ENCODE measurements at places on chromosomes 5 and 9.

DNA sequence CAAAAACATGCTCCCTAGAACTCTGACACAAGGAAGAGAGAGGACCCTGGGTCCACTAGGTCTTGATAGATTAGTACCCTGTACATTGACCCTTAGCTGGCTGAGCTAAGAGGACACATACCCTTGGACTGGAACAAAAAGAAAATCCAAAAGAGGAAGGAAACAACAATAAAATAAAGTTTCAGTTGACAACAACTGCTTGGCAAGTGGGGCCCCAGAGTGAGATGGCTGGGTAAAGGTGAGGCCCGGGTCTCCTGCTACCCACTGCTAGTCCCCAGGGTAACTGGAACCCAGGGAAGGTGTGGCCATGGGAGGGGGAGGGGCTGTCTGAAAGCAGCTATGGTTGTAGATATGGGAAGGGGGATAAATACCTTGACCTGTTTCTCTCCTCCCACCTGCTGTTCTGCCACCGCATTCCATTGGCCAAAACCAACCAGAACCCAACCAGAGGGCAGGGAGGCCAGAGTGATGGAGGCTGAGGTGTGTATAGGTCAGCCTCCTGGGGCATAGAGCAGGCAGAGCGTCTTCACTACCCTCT, 11.7 kb downstream of the TAL2 start:
- DNase-seq, result no peak

DNA sequence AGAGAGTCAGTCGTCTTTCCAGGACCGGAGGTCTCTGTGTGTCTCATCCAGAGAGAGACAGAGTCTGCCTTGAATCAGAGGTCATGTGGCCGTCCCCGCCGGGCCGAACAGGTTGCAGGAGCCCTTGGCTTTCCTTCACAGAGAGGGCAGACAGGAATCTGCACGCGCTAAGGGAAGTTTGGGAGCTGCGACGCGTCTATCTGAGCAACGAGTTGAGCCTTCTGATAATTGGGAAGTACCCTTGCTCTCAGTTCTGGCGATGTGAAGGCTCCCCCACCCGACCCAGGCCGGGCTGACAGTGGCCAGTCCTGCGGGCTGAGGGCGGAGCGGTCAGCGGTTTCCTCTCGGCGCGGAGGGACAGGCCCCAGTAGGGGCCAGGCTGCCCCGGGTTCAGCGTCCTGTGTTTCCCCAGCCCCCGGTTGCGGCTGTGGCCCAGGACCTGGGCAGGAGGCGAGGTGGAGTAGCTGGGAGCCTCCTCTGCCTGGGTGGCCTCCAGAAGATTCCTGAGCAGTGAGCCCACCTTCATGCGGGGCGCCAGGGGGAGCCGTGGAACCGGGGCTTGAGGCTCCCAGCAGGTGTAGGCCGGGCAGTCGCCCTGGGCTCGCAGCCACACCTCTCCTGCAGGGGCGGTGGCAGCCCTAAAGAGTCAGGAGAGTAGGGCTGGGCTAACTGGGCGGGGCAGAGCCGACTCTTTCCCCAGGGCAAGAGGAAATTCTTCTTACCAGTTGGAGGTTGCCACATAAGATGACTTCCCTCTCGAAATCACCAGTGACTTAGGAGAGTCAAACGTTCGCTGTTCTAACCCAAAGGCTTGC, 13.9 kb downstream of the NR2F1 start:
- DNase-seq, result no peak

DNA sequence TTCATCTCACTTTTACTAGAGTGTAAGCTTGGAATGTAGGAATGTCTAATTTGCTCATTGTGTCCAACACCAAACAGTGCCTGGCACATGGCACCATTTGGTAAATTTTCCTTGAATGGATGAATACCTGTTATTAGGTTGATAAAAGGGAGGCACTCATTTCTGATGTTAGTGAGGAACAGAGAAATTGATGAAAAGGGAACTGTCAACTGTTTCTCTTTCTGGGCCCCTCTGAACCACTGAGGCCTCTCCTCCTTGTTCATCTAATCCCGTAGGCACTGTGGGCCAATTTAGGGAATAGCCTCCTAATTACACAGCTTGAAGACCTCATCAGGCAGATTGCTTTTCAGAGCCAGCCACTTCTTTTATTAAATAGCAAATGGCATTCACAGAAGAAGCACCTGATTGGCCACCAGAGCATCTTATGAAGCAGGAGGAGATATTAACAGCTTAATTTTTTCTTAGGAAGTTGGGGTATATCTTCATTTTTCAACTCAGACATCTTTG, 22.6 kb downstream of the MRRF start:
- no peak for DNase-seq

- DNase-seq, result no peak
These were observed 79.6 kb upstream of the CDK20 start for GRCh38 chr9:88053856-88054501.

- peak; percentile 15 for DNase-seq
These were observed 97.0 kb upstream of the VCAN start for GRCh38 chr5:83374547-83374946.

GRCh38 chr5:147085409-147085808, 149.4 kb upstream of the STK32A start:
- no peak for DNase-seq

Measured in fibroblast of skin of abdomen (primary cell).